Kidney glomerular epithelial cell (primary cell): ENCODE measurements at places on chromosomes 6 and 20.
A peak's percentile ranks its signal among the peaks of the same experiment; 100 is the strongest.

GRCh38 chr6:42511803-42512422 lies 51.9 kb upstream of the UBR2 start:
- DNase-seq, result no peak

DNA sequence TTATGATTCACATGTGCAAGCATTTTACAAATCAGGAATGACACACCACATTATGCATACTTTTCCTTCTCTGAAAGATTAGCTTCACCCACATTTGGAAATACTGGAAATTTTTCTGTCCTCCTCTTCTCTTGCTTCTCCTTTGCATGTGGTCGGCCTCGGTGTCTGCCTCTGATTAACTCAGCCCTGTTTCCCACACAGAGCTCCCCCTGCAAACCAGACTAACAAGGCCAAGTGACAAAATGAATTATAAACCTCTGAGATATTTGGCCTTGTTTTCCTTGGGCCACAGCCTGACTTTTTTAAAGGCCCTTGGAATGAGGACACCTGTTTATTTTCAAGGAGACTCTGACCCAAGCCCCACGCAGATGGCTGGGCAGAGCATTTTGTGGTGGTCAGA lies 9.0 kb upstream of the CCN6 start:
- DNase-seq, result peak; percentile 95

DNA sequence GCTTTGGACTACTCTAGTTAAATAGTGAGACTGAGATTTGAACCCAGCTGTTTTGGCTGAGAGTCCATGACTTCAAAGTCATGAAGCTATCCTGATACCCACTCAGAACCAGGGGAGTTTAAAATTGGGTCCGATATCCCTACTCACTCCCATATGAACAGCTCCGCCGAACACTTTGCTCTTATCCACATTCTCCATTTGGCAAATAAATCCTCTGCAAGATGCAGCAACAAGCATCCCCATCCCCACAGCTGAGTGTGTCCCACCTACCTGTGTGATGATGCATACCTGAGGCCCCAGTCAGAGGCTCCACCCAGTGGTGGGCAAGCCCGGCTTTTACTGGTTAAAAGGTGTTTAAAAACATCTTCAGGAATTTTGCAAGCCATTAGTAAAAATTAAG lies 108.3 kb upstream of the SLC24A3 start:
- DNase-seq, result no peak

GRCh38 chr20:62473717-62474603 lies 1.8 kb downstream of the GATA5 start:
- DNase-seq, result no peak

DNA sequence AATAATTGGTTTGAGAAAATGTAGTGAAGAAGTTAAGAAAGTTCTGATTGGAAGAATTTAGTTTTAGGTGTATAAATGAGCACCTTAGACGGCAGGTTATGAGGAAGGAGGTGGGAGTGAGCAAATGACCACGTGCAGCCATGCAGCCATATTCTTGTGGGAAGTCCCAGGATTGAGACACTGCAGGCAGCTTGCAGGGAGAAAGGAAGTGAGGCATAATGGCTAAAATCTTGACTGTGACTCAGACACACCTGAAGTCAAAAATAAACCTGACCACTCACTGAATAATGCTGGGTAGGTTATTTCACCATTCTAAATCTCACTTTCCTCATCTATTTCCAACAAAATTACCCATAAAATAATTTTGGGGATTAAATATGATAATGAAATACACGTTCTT lies 16.6 kb downstream of the DSE start:
- peak; percentile 56 for DNase-seq

DNA sequence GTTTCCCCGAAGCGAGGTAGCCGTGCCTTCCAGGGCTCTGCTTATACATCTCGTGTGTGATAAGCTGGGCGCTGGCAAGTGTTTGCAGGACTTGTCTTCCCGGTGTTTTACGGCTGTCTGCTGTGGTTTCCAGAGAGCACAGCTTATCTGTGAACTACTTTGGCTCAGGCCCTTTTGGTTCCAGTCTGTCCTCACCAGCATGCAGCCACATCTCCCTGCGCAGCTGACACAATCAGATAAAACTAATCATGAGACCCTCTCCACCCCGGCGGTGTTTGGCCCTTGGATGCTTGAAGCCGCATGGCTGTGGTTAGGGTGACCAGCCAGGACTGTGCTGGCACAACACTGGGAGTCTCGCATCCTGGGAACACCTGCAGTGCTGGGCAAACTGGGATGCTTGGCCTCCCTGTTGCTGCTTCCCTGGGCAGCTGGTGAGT lies 241.8 kb upstream of the FOXQ1 start:
- DNase-seq, result no peak

- DNase-seq, result no peak
Measured at GRCh38 chr6:32224696-32225095, 829 bp upstream of the NOTCH4 start.

GRCh38 chr6:797479-798077 lies 104.6 kb upstream of the EXOC2 start:
- peak; percentile 43 for DNase-seq

- DNase-seq, result peak; percentile 82
Measured at GRCh38 chr6:74598462-74599393, 607.1 kb downstream of the COL12A1 start.

GRCh38 chr6:4025681-4026080 lies 53.3 kb downstream of the FAM217A start:
- no peak for DNase-seq
